Activated naive CD8-positive, alpha-beta T cell treated with anti-CD3 and anti-CD28 coated beads, Interleukin-2, amount 50 U/mL, for 16 hours (primary cell): ENCODE measurements at places on chromosomes 1 and 21.

DNA sequence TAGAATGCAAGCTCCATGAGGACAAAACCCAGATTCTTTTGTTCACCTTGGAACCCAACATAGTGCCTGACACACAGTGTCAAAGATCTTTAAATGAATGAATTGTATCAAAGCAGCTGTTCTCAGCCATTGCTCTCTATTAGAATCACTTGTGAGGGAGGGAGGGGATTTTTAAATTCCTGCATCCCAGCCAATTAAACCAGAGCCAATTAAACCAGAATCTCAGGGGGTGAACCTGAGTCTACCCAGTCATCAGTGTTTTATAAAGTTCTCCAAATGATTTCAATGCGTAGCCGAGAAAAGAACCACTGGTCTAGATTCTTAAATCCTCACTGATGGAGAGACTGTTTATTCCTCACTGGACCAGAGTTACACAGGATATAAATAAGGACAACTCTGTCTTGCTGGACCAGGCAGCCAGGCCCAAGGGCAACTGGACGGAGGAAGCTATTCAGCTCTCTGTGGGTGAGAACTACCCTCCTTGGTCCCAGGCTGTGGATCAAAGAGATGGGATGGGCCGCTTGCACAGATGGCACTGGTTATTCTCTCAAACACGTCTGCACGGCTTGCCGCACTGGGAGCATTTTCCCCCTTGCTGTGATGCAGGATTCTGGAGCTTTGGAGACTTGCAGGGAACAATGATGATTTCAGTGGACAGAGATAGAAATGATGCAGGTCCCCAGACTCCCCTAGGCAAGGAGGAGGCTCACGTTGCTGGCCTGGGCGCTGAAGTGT, 20.0 kb upstream of the CDCA8 start:
- no peak for DNase-seq

GRCh38 chr1:184567637-184568036, 180.8 kb downstream of the C1orf21 start:
- no peak for DNase-seq

- no peak for DNase-seq
Measured at GRCh38 chr1:47934243-47934805, 62.9 kb downstream of the TRABD2B start.

DNA sequence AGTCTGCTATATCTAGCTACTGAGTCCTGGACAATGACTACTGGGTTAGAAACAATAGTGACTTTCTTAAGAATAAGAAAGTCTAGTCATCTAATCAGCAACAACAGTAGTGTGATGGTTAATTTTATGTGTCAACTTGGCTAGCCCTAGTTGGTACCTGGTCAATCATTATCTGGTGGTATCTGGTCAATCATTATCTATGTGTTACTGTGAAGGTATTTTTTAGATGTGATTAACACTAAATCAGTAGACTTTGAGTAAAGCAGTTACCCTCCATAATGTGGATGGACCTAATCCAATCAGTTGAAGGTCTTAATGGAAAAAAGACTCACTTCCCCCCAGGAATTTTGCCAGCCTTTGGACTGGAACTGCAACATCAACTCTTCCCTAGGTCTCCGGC, 312.6 kb downstream of the SIPA1L2 start:
- no peak for DNase-seq

GRCh38 chr1:31588751-31589515, 12.6 kb downstream of the TINAGL1 start:
- no peak for DNase-seq

DNA sequence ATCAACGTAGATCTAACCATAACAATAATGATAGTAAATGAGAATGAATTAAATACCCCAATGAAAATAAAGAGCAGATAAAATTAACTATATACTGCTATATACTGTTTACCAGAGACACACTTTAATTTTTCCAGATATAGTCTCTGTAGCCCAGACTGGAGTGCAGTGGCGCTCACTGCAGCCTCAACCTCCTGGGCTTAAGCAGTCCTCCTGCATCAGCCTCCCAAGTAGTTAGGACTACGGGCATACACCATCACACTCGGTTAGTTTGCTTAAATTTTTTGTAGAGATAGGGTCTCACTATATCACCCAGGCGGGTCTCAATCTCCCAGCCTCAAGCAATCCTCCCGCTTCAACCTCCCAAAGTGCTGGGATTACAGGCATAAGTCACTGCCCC, 37.2 kb downstream of the TRIM33 start:
- DNase-seq: no peak

DNA sequence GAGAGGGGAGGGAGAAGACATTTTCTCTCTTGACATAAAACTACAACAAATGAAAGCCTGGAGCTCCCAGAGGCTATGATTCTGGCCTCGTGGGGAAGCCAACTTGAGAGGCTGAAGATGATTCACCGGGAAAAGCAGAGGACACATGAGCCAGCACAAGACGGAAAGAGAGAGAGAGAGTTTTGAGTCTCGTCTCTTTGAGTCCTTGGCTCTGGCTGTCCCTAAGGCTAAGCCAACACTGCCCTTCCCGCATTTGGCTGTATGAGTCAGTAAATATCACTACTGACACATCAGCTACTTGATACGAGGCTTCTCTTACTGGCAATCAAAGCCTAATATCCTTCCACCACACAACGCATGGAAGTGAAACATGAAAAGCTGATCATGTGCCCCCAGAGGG, 95.5 kb downstream of the GRIK3 start:
- no peak for DNase-seq
